CD4-positive, alpha-beta T cell treated with Interferon alpha-2 for 1 hour (primary cell): ENCODE measurements at places on chromosomes 2 and 18.

- no peak for DNase-seq
Observed at GRCh38 chr2:70385966-70386595, 84.2 kb upstream of the FAM136A start.

- no peak for DNase-seq
Observed at GRCh38 chr18:46650681-46651080, 6.3 kb downstream of the LOXHD1 start.

DNA sequence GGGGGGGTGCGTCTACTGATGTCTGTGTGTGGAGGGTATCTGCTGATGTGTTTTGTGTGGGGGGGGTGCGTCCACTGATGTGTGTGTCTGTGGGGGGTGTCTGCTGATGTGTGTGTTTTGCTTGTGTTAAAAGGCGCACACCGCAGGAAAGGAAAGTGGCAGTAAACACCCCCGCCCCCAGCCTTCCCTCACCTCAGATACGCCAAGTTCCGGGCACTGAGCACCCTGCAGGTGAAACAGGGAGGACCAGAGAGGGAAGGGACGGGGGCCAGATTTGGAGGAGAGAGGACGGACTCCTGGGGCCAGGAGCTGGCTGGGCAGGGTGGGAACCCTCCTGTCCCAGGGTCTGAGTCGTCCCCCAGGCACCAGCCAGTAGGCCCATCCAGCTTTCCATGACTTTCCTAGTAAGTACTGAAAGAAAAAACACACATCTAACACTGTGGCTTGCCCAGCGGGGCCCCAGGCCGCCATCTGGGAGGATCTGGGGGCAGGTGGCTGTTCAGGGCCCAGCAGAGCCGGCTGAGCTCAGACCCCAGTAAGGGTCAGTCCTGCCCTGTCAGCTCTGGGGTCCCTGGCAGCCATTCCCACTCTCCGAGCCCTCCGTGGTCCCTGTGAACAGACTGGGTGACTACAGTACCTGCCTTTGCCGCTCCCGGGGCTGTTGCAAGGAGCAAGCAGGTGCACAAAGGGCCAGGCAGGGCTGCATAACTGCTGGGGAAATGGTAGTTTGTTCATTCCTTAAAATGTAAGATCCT, 126.9 kb downstream of the NFATC1 start:
- DNase-seq = peak; percentile 74

DNA sequence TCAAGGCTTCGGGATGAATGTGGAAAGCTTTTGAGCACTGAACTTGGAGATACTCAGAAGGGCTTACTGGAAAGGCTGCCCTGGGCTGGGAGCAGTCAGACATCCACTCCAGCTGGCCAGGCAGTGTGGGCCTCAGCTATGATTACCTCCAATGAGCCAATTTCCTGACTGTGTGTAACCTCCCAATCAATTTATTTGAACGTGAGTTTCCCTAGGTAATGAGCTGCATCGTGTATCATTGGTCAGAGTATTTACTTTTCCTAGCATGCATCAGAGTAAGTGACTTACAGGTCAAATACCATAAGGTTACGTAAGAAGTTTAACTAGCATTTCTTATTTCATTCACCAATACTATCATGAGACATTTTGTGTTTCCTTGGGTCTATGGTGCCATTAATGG, 11.0 kb upstream of the CTAGE1 start:
- DNase-seq = no peak

DNA sequence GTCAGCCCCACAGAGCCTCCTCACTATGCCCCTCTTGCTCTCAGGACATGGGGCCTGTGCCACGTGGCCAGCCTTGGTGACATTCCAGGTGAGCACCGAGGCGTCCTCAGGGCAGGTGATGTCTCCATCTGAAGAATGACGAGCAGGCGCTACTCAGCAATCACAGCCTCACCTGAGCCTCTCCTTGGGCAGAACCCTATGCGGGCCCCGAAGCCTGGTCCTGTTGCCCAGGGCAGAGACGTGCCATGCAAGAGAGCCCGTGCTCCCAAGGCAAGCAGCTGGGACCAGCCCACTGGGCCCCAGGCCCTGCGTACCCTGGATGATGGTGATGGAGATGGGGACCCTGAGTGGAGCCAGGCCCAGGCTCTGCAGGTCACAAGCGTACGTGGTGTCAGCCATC, 32.5 kb upstream of the SELENOI start:
- DNase-seq = no peak

DNA sequence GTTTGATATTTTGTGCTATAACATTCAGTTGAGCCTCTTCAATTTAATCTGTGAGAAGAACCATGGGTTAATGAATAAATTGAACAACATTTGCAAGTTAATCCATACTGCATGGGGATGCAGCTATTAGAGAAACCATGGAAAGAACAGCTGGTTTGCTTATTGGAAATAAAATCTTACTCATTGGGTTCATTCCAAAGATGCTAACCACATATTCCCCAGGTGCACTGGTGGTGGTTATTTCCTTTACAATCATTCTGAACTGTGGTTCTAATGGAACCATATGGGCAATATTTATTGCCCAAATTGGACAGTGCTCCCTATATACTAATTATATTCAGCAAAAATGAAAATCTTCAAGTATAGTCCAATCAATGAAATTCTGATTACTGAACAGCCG, 1200.4 kb upstream of the CDH2 start:
- DNase-seq = no peak

DNA sequence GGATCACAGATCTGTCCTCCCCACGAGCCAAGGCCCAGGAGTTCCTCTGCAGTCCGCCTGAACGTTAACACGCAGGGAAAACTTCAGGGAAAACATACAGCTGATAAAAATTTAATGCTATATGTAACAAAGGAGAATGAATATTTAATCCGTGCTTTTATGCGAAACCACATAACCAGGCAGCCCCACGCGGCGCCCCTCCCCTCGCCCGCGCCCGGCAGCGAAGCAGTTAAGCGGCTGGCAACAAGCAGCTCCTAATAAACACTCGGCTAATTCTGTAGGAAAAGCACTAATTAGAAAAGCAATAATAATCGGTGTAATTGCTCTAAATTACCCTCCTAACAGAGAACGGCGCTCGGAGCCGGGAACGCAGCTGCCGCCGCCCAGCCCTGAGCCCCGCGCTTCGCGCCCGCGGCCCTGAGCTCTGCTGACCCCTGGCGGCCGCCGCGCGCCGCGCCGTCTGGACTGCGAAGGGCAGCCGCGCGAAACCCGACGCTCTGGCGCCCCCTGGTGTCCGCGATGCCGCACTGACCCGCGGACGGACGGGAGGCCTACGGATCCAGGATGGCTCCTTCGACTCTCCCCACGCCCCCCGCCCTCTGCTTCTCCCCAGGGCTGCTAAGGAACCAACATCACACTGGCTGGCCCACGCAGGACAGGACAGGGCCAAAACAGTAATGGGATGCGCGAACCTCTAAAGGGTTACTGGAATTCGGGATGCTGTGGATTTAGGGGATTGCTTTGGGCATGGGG, 181.4 kb downstream of the SMAD2 start:
- DNase-seq = peak; percentile 74

DNA sequence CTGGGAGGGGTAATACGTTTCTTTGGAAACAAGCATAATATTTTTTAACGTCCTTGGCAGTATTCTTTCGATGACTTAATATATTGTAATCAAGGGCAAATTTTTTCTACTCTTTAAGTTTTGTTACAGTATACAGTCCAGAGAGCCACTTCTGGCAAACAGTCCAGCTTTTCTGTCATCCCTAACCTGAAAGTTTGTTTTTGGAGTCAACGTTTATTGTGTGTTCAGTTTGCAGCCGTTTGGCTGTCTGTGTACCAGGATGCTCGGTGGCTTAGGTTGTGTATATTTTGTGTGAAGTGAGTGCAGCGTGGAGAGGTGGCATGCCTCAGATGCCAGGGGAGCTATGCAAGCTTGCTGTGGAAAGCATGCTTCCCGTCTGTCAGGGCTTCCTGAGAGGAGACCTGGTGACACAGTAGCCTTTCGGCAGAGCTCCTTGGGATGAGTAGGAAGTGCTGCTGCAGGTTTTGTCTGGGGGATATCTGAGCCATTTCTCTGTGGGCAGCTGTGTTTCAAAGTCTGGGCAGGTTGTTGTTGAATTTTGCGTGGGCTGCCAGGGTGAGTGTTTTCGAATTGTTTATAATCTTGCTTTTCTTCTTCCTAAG, 14.7 kb downstream of the MAP3K20 start:
- DNase-seq = no peak

DNA sequence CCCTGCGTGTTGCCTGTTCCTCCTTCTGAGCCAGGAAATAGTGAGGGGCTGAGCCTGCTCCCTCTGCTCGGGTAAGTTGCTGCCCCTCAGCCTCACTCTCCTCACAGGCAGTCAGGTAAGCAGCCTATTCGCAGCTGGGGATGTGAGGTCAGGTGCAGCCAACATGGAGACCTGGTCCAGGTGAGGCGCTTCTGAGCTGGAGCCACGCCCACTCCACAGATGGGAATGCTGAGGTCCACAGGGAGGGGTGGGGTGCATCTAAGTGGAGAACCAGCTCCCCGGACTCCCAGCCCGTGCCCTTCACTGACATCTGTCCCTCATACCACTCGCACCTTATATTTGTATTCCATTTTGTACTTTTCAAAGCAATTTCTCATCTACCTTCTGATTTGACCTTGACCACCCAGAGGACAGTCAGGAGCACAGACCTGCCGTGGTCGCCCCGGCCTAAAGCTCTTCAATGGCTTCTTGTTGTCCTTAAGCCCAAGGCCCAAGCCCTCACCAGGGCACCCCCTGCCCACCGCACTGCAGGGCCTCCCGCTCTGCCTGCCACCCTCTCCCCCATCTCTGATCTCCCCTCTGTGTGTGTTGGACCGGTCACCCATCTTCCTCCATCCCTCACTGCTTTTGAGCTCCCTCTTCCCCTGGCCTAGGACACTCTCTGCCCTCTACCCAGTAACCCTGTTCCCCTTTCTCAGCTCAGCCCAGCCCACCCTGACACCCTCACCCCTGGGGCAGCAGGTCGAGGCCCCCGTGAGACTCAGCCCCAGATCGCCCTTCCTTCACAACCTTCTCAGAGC, 49.2 kb upstream of the TAF1B start:
- no peak for DNase-seq

DNA sequence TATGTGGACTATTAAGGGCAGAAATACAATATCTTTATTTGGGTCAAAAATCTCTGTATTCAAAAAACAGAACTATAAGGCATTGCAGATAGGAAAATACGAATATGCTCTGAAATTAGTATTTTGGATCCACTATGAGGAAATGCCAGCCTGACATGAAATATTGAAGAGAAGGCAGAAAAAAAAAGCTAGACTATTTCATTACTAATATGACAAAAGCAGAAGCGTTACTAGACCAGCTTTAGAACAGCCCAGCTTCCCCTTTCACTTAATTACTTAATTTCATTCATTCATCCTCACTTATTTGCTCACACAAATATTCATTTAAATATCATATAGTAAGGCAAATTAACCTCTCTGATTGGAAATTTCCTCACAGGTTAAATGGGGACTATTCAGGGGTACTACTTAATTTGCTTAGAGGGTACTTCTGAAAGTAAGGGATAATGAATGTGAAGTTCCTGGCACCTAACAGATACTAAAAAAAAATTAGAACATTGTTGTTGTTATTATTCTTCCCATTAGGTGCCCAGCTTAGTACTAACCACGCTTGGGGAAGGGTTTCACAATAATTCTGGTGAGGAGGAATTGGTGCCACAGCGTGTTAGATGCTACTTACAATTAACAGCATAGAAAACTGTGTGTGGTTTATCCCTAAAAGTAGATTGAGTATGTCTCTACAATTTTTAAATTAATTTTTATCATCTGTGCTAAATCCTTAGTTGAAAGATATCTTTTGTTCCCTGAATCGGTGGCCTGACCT, 71.1 kb upstream of the CTLA4 start:
- no peak for DNase-seq

GRCh38 chr2:61443342-61444041, 27.4 kb downstream of the USP34 start:
- DNase-seq = no peak

DNA sequence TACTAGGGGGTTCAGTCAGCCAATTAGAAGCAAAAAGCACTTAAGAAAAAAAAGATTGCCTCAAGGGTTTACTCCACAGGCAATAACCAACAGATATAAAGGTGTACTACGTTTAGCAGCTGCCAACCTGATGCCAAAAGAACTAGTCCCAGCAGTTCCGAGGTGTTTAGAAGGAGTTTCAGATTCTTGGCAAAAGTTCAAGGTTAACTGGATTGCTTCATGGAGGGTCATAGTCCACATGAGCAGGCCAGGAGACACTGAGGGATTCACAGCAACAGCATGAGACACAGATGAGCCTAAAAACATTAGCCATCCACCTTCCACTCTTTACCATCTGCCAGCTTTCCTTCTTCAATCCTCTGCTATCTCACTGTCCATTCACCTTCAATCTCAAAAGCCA, 4.9 kb upstream of the DNAH7 start:
- DNase-seq = no peak

GRCh38 chr2:229572507-229573271, 141.7 kb downstream of the DNER start:
- DNase-seq = no peak

DNA sequence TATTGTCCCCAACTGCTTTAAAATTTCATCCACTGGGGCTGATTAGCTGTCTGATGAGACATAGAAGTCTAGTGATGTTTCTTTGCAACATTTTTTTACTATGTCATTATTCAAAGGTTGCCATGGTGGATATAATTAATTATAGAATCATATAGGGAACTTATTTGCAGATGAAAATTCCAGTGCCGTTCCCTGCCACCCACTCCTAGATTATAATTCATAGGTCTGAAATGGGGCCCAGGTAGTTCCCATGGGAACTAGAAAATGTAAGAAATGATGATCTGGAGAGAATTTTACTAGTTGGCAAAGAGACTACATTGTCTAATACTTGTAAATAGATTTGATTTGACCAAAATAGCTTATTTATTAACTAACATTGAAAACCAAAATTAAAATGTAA, 1496.5 kb upstream of the NXPH2 start:
- no peak for DNase-seq

DNA sequence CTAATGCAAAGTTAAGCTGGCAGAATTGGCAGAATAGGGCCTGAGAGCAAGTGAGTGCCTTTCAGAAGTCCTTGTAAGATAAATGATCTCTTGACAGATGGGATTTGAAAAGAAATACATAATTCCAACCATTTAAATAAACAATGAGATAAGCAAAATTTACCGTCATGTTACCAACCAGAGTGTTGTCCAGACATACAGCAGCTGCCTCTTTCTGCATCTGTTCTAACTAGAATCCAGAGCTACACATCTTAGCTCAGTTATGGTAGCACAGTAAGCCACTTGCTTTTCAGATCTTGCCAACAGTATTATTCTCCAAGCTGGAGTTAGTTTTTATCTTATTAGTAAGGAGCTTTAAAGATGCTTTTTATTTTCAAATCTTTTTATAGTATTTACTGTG, 179.6 kb downstream of the BARD1 start:
- DNase-seq = no peak

GRCh38 chr18:61714421-61714820, 178.4 kb downstream of the RNF152 start:
- no peak for DNase-seq
